Caki2 (cell line): ENCODE measurements at places on chromosomes 3 and 15. TPM values are rescaled to one million over a fixed set of nuclear protein-coding genes. Genes with fewer than 3 reads are reported as not detected.

Gene CD96
- total RNA-seq: 0.14 TPM in 1 of 2 replicates, not detected in the other

Gene DZIP1L
- total RNA-seq: 6.3 and 8.9 TPM in 2 replicates

- no peak for DNase-seq
These were observed 51.3 kb downstream of the GPD1L start for GRCh38 chr3:32157600-32158264.

GRCh38 chr15:94743668-94744067, 512.3 kb downstream of the MCTP2 start:
- DNase-seq: no peak

GRCh38 chr15:73125219-73125618, 73.0 kb downstream of the NEO1 start:
- DNase-seq: no peak

DNA sequence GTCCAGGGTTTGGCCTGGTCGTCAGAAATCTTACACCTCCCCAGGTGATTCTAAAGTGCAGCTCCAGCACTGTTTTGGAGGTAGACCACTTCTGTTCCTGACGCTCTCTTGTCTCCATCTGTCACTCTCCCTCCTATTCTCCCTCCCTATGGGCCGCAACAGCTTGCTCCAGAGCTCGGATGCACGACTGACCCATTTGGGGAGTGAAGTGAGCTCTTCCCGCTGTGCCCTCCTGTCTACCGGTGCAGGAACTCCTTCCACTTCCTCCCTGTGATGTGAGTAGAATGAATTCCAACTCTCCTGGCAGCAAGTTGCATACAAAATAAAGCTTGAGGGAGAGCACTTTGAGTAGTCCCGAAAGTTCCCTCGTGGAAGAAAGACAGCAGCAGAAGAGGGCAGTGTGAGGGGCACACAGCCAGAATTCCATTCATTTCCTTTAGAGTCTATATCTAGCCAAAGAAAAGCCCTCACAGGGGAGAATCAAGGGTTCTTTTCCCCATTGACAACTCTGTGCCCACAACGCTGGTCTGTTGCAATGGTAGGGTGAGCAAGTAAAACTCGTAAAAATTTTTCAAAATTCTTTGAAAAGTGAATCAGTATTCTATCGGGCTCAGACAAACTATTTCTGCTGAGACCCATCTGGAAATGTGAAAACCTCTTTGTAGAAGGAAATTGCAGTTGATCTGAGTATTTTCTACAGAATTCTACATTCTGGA, 39.9 kb upstream of the BDH1 start:
- no peak for DNase-seq

GRCh38 chr3:131960324-131960723, 74.5 kb downstream of the CPNE4 start:
- no peak for DNase-seq

DNA sequence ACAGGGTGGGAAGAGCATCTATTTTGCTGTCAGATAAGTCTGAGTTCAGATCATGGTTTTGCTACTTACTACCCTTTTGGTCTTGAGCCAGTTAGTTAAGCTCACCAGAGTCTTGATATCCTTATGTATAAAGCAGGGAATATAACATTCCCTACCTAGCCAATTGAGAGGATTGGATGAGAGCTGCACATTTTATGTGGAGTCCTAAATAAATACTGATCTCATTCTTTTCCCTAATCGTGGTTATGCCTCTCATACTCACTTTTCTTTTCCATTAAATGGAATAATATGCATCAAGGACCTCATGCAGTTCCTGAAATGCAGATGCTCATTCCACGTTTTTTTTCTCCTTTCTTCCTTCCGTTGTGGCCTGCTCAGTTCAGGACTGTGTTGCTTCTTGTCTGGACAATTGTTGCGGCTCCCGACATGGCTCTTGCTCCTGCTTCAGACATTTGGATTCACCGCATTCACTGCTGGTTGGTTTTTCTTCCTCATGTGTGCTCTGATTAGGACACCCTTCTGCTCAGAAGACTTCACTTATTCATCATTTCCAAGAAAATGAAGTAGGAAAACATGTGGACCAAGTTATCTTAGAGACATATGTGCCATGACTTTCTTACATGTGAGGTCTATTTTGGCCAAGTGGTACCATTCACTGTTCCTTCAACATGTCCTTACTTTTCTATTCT, 90.2 kb downstream of the NFKBIZ start:
- no peak for DNase-seq

DNA sequence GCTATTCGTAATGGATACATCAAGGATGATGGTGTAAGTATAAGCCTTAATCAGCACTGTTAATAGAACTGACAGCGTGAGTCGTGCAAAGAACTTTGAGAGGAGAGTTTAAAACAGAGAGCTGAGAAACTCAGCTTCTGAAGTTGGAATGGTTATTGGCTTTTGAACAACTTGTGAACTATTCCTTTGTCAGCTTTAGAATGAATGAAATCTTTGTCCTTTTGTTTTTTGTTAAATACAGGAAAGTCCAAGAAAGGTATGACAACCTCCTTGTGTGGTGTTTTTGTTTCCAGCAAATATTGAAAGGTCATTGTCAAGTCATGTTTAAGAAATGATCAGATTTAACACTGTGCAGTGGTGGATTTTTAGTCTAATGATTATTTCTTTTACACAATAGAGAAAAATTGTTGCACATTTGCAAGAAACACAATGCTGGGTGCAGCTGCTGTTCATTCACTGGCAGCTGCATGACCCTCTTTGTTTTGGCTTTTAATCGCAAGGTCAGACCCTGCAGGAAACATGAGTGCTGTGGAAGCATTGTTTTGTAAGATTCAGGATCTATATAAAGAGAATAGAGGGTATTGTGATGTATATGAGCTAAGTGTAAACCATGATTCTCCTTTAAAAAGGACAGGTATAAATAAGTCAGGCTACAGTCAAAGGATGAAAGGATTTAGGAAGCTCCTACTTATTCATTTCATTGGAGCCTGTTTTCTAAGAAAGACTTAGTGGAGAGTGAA, 21.7 kb upstream of the ABHD10 start:
- no peak for DNase-seq

DNA sequence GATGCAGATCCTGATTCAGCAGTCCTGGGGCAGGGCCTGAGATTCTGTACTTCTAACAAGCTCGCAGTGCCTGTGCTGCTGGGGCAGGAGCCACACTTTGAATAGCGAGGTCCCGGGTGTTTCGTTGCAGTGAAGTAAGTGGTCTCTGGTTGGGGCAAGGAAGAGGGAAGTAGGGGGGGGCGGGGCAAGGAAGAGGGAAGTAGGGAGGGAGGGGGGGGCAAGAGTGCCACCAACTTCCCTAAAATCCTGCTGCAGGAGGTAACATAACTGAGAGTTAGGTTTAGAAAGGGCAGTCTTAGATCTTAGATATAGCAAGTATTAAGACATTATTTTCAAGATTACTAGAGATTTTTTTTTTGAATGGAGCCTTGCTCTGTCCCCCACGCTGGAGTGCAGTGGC, 35.5 kb downstream of the CRTAP start:
- no peak for DNase-seq
